ENCODE measurements at places on chromosomes 16 and 17.

GRCh38 chr17:38424297-38424972 is 3.8 kb upstream of the ARHGAP23 start:
- no peak for DNase-seq

GRCh38 chr17:14320734-14321475 is 20.0 kb downstream of the HS3ST3B1 start:
- DNase-seq: no peak

DNA sequence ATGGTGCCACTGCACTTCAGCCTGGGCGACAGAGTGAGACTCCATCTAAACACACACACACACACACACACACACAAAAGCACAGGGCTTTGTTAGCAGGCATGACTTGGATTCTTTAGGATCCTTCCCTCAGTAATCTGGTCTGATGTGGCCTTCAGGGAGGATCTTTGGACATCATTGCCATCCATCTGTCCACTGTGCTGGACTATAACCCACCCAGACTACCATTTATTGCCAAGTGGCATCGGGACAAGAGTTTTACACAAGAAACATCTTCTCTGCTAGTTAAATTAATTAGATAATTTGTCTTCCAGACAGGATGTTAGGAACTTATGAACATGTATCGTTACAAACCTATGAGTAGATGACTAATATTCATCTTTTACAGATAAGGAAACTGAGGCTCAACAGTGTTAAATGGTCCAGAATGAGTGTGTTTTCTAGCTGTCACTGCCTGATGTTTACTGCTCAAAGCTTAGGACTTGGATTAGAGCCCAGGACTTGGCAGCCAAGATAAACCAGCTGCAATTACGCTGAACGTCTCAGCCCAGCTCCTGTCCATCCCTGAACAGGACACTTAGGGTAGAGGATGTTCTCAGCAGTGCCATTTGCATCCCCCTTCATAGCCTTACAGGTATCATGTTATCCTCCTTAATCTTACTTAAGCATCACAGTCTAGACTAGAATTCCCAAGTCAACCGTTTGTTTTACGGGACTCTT is 285.8 kb downstream of the WWOX start:
- no peak for DNase-seq

GRCh38 chr17:16942141-16943031 is 29.5 kb downstream of the TNFRSF13B start:
- DNase-seq: no peak

- DNase-seq: peak; percentile 58
Observed at GRCh38 chr17:8964801-8965393, 610 bp downstream of the PIK3R5 start.

- no peak for DNase-seq
Observed at GRCh38 chr17:74971842-74972106, 785 bp downstream of the HID1 start.

- DNase-seq: no peak
Observed at GRCh38 chr16:78452025-78452555, 352.6 kb downstream of the WWOX start.

DNA sequence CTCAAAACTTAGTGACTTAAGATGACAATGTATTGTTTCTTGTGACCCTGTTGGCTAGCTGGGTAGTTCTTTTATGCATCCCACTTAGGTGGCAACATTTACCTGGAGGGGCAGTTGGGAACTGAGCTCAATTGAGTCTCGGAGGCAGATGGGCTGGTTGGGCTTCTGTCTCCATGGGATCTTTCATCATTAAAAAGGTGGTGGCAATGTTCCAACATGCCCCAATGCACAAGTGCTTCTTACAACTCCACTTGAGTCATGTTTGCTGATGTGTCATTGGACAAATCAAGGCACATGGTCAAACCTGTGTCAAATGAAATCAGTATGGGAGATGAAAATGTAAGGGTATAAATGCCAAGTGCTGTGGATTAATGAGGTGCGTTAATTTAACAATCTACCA is 11.7 kb upstream of the HS3ST3B1 start:
- no peak for DNase-seq

DNA sequence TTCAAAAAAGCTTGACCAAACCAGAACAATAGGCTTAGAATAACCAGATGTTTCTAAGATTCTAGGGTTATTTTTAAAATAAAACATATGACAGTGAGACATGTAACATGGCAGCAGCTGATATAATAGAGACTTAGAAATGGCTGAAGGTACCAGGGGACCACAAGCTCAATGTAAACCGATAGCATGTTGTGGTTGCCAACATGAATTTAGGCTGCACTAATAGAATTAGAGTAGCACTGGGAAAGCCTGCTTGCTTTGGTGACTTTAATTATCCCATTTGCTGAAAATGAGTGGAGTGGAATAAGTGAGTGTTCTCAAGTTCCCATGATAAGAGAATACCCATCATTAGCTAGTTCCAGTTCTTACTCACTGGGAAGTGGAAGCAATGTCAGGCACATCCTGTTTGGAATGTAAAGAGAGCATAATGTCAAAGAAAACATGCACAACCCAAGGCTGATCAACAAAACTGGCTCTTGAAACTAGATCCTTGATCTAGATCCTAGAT is 621.2 kb upstream of the CDH5 start:
- DNase-seq: no peak

DNA sequence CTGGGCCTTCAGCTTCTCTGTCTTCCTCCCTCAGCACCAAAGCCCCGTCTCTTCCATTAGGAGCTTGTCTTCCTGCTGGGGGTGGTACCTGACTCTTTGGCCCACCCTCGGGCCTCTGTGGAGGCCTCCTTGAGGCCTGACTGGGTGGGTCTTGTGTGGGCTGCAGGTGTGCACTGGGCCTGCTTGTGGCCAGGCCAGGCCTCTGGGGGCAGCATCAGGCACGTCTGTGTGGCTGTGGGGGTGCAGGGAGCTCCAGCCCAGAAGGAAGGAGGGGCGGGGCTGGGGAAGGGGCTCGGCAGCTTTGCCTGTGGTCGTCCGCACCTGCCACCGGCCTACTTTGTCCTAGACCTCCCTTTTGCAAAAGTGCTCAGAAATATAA is 7.0 kb downstream of the PIGQ start:
- no peak for DNase-seq

DNA sequence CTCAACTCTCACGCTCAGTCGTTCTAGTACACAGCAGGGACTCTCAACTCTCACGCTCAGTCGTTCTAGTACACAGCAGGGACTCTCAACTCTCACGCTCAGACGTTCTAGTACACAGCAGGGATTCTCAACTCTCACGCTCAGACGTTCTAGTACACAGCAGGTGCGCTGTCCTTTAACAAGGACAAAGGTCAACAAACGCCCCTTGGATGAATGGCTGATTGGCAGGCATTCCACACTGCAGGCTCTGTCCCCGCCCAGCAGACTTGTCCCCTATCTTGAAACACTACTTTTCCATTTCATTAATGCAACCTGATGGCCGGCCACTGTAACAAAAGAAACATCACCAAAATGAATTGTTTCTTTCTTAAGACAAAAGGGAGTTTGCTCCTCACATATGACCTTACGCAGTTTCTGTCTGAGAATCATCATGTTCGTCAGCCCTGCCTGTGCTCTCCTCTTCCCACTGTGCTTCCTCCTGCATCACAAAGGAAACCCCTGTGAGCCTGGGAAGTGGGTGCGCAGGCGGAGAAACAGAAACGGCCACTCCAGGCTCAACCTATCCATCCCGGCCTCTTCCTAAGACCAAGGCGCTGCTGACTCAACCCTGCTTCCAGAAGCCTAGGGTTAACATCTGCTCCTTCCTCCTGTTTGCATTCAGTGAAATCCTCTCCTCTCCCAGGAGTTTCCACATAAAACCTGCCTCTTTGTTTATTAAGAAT is 59.8 kb downstream of the ANKRD11 start:
- DNase-seq: no peak

GRCh38 chr17:47999582-47999981 is 28.7 kb downstream of the CDK5RAP3 start:
- DNase-seq: no peak

GRCh38 chr16:83914091-83914710 is 15.3 kb downstream of the MLYCD start:
- DNase-seq: no peak

DNA sequence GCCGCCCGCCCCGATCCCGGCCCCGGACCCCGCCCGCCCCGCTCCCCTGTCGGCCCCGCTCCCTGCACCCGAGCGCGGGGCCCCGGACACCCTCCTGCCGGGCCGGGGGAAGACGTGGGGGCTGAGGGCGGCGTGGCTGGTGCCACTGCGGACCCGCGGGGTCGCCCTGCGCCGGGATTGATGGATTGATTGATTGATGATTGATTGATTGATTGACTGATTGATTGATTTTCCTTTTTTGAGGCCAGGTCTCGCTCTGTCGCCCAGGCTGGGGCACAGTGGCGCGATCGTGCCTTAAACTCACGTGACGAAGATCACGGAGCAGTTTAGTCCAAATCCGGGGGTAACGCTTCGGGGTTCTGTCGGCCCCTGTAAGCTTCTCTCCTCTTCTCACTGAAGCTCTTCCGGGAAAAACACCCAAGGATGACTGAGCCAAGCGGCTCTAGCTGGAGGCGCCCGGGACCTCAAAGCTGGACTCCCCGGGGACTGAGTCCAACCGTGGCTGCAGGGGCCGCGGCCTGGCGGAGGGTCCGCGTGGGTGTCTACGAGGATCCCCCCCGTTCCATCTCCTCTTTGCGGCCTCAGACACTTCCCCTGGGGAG is 40.2 kb upstream of the BHLHA9 start:
- DNase-seq: no peak

DNA sequence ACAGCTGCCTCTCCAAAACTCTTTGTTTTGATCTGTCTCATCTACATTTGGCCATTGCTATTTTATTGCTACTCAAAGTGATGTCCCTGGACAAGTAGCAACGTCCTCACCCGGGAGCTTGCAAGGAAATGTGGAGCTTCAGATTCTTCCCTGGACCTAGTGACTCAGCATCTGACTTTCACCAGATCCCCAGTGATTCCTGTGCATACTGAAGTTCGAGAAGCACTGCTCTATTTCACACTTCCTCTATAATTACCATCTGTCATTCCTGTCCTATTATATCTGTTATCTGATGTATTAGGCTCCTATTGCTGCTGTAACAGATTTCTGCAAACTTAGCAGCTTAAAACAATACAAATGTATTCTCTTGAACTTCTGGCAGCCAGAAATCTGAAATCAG is 28.5 kb upstream of the VAT1L start:
- no peak for DNase-seq

DNA sequence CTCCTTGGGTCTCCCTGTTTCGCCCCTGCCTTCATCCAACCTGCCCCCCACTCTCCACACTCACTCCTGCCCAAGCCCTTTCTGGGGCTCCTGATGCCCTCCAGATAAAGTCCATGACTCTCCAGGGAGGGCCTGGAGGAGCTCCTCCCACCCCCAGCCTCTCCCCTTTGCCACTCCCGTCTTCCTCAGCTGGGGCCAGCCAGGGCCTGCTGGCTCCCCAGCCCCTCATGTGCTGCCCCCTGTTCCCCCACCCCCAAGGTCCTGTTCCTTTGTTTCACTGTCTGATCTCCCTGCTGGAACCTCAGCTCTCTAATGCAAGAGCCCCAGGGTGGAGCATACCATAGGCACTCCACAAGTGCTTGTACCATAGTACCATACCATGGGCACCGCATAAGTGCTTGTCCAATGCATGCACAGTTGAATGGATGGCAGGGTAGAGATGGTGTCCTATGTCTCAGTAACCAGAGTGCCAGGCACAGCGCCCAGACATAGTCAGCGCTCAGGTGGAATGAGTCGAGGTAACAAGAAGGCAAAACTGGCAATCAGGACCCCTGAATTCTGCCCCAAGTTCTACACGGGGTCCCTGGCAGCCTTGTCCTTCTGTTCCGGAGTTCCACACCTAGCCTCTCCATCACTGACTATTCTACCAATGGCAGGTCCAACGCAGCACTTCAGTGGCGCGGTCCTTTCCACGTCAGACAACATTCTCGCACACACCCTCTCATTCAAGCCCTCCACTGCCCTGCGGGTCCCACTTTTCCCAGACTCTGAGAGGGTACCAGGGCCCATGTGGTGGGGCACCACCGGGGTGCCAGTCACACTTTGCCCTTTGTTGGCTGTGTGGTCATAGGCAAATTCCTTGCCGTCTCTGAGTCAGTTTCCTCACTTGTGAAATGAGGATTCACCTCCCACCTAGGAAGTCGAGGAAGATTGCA is 1.4 kb downstream of the PLCD3 start:
- no peak for DNase-seq

- DNase-seq: peak; percentile 83
Observed at GRCh38 chr16:57577691-57578224, 35.3 kb downstream of the ADGRG5 start.

- DNase-seq: no peak
Observed at GRCh38 chr16:65375651-65376050, 253.8 kb upstream of the CDH11 start.

- DNase-seq: peak; percentile 73
Observed at GRCh38 chr17:65198653-65199382, 61.6 kb downstream of the RGS9 start.
